ENCODE measurements at places on chromosomes 6 and 20.

DNA sequence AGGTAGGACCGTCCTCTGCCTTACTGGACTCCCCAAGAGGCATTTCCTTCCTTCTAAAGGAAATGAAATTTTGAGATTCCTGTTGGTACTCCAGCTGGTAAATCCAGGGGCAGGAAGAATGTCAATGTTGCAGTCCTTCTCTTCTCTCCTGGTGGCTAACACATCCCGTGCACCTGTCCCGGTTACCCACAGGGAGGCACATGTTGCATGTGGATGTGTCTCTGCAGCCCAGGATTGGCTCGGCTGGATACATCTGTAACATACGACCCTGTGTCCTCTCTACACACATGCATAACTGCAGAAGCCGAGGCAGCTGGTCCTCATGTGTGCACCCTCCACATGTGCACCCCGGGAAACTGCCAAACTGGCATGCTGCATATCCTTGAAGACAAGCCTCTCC, 1.3 kb upstream of the LRFN2 start:
- DNase-seq: no peak

DNA sequence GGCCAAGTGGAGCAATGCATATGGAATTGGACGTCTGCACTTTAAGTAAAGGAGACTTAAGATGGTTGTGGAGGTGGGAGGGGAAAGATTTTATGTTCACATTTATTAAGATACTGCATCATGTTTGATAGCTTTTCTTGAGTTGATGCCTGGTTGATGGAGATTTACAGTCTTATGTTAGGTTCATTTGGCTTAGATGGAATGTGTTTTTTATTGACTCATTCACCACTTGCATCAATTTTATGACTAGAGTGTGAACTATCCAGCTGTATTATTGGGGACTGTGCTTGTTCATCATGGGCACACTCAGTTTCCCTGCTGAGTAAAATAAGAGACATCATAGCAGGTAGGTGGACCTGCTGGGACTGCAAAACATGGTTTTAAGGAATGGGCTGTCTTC, 91.2 kb upstream of the SCP2D1 start:
- DNase-seq: no peak

DNA sequence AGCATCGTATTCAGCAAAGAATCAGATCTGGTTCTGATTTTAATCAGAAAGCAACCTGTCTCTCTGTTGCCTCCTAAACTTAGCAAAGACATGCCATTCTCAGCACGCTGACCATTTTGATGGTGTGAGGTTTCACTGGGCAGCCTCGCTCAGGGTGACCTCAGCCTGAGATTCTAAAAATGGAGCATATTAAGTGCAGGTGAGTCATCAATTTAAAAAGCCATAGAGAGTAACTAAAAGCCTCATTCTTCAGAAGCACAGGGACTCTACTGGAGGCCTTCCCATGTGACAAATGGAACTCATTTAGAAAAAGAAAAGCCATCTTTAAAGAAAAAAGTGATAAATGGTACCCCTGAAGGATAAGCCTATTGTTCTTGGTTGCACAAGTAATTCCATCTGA, 91.3 kb downstream of the FILIP1 start:
- no peak for DNase-seq

GRCh38 chr20:56391596-56392131, 351 bp downstream of the AURKA start:
- DNase-seq: no peak

- no peak for DNase-seq
These were observed 60.5 kb downstream of the EDN3 start for GRCh38 chr20:59360934-59361333.

GRCh38 chr6:34334796-34335416, 57.6 kb downstream of the NUDT3 start:
- no peak for DNase-seq

DNA sequence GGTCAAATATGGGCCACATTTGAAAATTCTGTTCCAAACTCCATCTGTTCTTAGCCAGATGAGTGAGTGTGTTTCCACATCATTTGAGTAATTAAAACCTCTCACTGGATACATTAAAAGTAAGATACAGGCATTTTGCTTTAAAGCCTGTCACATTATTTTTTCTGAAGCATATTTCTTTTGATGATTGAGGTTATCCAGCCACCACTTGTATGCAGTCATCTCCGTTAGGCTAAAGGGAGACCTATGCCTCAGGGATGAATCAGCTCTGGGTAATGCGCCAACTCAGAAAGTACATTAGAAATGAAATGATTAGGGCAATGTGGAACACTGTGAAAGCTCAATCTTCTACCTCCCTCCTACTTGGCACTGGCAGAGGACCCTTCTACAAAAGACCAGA, 90.7 kb downstream of the SNAP25 start:
- no peak for DNase-seq

DNA sequence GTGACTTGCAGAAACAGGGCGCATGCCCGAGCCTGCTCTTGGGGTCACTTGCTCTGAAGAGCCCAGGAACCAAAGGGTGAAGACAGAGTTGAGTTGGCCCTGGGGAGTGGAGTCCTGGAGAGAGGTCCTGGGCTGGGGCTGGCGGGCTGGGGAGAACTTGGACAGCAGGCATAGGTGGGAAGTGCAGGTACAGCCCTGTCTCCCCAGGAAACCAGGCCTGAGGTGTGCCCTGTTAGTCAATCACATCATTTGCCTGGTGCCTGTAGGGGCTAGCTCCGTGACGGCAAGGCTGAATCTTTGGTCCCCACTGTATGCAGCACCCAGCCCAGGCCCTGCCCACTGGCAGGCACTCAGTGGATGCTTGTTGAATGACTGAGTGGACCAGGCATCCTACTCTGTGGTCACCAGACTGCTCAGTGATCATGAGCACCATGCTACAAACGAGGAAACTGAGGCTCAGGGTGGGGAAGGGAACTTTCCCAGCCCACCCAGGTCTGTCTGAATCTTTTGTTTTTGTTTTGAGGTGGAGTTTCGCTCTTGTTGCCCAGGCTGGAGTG, 15.6 kb upstream of the NOL4L start:
- DNase-seq: no peak

DNA sequence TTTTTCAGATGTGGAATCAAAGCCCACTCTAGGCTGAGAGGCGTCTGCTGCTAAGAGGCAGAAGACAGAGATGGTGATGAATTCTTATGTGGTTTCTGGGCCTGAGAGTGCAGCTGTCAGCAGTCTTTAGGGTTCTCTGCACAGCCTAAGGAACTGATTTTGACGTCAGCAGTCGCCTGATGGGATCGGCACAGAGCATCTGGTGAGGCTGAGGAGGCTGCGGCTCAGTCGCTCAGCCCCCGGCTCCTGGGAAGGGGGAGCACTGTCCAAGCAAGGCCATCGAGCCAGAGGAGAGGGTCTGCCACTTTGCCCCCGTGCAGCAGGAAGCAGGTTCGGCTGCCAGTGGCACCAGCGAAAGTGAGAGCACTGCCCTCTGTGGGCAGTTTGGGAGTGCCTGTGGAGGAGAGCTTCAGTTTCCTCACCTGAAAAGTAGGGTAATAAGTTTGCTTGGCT, 92.5 kb downstream of the TCP11 start:
- DNase-seq: no peak

DNA sequence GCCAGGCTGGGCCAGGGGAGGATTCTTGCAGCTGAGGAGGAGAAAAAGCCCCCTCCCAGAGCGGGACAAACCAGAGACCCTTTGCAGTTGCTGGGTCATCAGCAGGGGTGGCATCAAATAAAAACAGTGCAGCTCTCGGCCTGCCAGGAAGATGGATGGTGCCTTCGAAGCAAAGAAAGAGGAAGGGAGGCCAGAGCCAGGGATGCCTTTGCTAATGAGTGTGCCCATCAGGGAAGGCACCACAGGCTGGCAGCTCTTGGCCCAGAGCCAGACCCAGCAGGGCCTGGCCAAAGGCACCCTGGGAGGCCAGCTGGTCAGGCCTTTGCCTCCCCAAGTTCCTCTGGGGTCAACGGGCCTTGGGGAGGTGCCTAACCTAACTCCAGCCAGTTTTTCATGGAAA, 26.3 kb upstream of the ZNF318 start:
- DNase-seq: no peak

DNA sequence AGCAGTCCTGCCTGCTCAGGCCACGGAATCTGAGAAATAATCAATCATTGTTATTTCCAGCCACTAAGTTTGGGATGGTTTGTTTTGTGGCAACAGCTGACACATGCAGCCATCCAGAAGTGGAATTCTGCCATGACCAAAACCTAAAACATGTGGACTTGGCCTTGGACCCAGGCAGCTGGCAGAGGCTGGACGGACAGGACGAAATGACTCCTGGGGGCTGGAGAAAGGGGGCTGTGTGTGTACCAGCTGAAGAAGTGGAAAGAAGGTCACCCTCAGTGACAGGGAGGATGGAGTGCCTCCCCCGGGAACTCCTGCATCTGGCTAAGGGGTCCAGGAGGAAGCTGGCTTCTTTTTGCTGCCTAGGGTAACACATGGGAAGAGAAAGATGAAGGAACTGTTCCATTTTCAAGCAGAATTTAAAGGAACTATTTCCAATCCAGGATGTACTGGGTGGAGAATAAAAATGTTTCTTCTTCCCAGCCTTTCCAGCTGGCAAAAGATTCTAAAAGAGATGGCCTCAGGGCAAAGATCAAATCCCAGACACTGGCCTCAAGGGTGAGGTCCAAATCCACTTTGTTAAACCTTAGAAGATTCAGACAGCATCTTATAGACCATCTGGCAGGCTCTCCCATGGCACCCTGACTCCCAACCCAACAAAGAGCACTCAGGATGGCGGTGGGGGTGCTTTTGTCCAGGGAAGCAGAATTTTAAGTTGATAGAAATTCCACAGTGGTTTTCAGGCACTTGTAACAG, 14.3 kb downstream of the SERPINB6 start:
- no peak for DNase-seq

DNA sequence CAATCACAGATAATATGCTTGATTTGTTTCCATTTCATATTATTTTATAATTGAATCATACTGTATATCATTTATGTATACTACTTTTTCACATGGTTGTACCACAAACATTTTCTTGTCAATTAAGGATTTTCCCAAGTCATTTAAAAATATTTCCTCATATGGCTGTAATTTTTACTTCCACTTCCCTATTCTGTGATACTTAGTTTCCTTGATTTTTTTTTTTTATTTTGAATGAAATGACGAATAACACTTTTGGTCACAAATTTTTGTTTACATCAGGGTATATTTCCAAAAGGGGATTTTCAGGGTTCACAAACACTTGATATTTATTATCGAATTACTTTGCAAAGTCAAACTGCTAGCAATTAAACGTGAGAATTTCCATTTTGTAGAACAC, 515.6 kb downstream of the KIF16B start:
- no peak for DNase-seq

GRCh38 chr6:132298344-132298949, 102.8 kb downstream of the MOXD1 start:
- DNase-seq: no peak

DNA sequence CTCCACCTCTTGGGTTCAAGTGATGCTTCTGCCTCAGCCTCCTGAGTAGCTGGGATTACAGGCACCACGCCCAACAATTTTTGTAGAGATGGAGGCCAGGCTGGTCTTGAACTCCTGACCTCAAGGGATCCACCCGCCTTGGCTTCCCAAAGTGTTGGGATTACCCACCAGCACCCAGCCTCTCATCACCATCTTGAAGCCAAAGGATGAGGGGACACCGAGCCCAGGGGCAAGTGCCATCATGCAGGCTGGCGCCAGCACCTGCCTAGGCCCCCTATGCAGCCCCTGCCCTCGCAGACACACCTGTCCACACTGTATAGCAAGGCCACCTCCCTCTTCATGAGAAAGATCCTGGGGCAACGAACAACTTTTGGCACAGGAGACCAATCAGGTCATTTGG, 5.3 kb upstream of the RBM38 start:
- DNase-seq: no peak

GRCh38 chr6:166926748-166927147, 29.6 kb downstream of the RNASET2 start:
- no peak for DNase-seq

DNA sequence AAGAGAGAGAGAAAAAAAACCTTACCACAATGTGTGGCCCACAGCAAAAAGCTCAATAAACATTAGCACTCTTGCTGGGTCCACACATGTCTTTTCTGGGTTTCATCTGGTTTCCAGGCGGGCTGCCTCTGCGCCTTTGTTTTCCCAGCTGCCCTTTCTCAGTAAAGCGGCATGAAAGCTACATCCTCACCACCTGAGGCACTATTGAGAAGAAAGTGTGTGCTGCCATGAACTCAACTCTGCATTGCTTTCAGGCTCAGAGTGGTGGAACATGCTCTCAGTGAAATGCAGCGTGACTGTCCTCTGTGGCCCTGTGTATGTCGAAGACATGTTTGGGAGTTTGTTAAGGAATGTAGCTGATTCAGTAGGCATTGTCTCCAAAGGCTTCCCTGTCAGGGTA, 102.3 kb downstream of the LYRM2 start:
- no peak for DNase-seq

- no peak for DNase-seq
These were observed 60.3 kb downstream of the BMP6 start for GRCh38 chr6:7786214-7786661.

DNA sequence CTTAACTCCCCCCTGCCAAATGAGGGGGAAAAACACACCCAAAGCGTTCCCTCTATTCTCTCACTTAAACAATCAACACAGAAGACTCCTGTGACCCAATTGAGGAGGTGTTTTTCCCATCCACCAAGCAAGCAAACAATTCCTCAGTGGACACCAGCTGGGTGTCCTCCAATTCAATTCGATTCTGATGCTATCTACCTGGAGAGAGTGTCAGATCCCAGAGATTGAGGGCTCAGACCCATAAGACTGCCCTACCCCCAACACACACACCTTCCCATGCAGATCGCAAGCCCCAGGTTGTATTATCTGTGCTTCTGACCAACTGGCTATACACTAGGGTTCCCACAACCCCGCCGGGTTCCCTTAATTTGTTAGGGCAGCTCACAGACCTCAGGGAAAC, 36.8 kb downstream of the MYLIP start:
- no peak for DNase-seq

- peak; percentile 61 for DNase-seq
These were observed 170.2 kb downstream of the PREX1 start for GRCh38 chr20:48657426-48658197.

DNA sequence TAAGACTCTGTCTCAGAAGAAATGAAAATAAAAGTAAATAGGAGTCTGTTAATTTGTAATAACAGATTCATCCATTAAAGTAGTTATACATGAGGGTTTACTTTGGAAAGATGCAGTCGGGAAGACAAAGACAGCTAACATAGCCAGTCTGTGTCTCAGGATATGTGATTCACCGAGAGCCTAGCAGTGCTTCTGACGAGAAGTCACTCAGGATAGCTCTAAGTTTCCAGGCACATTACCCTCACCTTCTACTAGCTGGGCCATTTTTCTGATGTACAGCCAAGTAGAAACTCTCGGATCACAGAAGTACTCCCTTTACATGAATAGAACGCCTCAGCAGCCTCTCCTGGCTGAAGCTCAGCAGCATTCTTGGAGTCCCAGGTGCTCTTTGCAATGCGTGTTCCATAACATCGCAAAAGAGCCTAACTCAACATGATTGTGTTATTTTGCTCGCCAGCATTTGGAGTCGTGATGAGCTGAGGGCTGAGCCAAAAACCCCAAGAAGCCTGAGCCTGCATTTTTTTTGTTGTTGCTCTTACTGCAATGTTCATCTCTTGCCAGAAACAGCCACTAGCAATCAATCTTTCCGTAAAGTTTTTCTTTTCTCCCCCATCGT, 22.4 kb upstream of the TASP1 start:
- no peak for DNase-seq
